Activated naive CD8-positive, alpha-beta T cell treated with anti-CD3 and anti-CD28 coated beads, Interleukin-2, amount 10 ng/mL, durations not matched to agents 7 days and 5 days (primary cell): ENCODE measurements at places on chromosomes 6 and 20. TPM values are rescaled to one million over a fixed set of nuclear protein-coding genes. Genes with fewer than 3 reads are reported as not detected.
A peak's percentile ranks its signal among the peaks of the same experiment; 100 is the strongest.

DNA sequence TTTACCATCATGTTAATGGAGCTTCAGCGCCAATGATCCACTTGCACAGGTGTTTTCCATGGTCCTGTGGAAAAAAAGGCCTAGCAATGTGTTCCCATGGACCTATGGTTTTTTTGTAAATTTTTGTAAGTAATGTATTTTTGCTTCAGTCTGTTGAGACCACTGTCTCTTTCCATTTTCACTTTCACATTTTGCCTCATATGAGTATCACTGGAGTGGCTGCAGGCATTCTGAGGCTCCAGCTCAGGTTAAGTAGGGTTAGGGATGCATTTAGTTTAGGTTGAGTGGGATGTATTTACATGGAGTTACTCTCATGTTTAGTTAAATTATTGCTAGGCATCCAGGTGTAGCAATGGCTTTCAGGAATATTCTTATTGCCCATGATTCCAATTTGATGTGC, 19.2 kb upstream of the LMBRD1 start:
- no peak for DNase-seq

DNA sequence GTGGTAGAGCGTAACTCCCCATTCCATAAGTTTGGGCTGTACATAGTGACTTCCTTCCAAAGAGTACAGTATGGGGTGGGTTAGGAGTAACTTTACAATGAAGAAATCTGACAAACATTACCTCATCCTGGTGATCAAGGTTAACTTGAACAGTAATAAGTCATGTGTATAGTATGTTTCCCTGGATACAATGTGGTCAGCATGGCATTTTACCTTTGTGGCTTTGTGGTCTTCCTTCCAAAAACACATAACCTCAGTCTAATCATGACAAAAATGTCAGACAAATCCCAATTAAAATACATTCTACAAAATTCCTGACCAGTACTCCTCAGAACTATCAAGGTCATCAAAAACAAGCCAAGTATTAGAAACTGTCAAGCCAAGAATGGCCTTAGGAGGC, 225.1 kb downstream of the UBE3D start:
- no peak for DNase-seq

GRCh38 chr6:83221889-83222479, 28.8 kb downstream of the RWDD2A start:
- DNase-seq, result no peak

- no peak for DNase-seq
Observed at GRCh38 chr6:157539900-157540752, 159.1 kb downstream of the ZDHHC14 start.

DNA sequence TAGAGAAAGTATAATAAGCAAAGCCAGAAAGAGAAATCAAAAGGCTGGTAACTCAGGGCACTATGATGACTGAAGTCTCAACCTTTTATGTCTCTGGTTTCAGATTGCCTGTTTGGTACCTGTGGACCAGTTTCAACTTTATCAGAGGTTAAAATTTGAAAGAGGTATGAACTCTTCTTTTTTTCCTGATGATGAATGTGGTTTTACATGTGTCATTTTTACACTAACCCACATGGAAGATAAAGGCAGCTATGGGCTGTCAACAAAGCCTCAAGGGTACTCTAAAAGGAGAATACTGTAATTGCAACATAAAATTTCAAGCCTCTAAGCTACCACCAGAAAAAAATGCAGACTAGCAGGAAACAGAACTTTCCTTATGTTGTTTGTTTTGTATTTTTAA, 52.4 kb downstream of the RNF144B start:
- no peak for DNase-seq

DNA sequence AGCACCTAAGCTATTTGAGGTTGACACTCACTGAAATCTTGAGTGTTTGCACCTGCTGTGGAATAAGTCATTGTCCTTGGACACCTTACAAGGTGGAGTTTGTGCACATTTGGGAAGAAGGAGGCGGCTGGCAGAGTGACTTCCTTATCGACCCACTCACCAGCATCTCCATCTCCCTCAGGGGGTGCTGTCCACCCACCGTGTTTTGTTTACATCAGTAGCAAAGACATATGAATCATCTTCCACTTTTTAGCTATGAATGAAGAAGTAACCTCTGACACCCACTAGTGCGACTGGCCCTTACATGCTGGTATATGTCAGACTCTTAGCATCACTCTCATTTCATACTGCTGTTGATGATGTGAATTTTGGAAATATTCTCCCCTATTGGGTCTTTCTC, 119.5 kb upstream of the SGK1 start:
- DNase-seq, result no peak

DNA sequence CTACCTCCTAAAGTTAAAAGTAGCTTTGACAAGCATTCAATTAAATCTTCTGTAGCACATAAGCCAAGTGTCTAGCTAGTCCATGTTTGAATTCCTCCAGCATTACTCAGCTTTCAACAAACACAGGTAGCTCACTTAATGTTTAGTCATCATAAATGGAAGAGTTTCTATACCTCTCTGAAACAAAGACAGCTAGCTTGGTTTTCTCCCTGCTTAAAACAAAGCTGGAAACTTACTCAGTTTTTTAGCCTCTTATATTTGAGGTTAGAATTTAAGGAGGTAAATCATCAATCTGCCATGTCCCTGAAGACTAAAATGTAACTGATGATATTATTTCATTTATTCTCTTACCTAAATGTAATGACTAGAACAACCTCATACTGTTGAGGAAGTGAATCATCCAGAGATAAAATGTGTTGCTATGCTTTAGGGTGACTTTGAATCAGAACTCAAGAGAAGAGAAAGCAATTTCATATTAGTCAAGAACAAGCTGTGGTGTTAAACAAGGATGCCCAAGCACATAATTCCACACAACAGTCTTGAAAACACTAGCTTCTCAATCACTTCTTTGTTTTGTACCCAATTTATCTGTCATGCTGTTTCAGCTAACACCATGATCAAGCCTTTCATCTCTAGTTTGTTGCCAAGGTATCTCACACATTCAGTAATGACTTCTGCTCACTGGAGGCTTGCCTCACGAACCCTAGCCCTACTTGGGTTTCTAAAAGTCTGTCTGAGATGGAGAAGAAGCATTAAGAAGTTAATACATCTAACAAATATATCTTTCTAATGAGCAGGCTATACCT, 251.9 kb downstream of the EPM2A start:
- no peak for DNase-seq

GRCh38 chr6:16894301-16894700, 133.0 kb upstream of the ATXN1 start:
- no peak for DNase-seq

DNA sequence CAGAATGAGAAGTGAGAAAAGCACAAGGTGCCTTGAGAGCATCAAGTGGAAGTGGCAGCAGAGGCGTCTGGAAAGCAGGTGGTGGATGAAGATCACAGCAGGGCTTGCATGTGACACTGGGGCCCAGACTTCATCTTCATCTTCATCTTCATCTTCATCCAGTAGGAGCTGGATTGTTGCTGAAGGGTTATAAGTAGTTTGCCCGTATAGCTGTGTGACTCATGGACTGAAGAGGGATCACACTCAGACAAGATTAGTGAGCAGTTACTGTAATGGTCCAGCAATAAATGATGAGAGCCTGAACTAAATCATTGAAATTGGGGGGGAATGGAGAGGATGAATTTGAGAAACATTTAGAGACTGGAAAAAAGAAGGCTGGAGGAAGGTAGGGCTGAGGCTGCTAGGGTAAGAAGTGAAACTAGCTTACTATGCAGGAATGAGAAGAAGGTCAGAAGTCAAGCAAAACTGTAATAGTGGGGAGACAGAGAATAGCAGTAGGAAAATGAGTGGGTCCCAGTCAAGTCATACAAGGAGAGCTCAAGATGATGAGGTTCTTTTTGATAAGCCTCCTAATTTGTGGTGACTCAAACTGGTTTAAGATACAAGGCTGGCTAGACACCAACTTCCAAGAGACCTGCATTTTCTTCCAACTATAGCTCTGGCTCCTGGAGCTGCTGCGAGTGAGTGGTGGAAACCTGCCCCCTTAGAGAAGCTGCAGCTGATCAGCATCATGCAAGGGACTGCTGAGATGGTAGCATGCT, 92.3 kb upstream of the BEND6 start:
- no peak for DNase-seq

DNA sequence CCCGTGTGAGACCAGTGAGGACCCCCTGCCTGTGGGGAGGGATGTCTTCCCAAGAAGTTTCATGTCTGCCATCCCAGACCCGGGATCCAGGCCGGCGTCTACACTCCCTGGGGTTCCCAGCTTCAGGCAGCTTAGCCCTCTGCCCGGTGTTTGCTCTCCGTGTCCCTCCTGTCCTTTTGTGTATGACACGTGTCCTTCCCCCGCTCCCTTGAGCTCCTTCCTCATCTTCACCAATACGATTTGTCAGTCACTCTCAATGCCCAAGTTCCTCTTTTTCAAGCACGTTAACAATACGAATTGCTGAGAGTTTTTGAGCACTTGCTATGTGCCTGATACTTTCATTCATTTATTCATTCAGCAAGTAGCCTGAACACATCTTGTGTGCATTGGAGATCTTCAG, 115.6 kb upstream of the PTPN1 start:
- no peak for DNase-seq

- DNase-seq, result no peak
Observed at GRCh38 chr6:158402184-158402583, 89.9 kb downstream of the TULP4 start.

- DNase-seq, result peak; percentile 53
Observed at GRCh38 chr6:154995254-154996015, at the start of gene TIAM2. TSS of gene TIAM2 (plus strand) at chr6:154995315. CDS start at chr6:155129224, 133,909 bp downstream.

- DNase-seq, result no peak
Observed at GRCh38 chr6:135115834-135116233, 61.2 kb upstream of the HBS1L start.

- no peak for DNase-seq
Observed at GRCh38 chr6:150979826-150980350, 114.4 kb downstream of the MTHFD1L start.

DNA sequence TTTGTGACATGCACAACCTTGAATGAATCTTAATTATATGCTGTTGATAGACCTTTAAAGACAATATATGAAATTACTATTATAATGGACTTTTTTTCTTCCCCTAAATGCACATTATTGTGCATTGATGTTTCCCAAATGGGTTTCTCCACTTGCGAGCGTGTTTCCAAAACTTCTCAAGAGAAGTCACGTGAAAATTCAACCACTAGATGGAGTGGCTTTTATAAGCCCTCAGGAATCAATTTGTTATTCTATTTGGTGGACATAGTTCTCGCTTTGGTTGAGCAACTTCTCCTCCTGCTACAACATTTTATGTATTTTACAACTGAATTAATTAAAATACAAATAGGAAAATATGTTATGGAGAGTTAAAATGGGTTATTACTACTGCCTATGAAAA, 9.0 kb downstream of the CNR1 start:
- no peak for DNase-seq

- no peak for DNase-seq
Observed at GRCh38 chr6:38100380-38100779, 280.9 kb downstream of the ZFAND3 start.

- DNase-seq, result no peak
Observed at GRCh38 chr20:19554666-19555065, 203.4 kb upstream of the RIN2 start.

DNA sequence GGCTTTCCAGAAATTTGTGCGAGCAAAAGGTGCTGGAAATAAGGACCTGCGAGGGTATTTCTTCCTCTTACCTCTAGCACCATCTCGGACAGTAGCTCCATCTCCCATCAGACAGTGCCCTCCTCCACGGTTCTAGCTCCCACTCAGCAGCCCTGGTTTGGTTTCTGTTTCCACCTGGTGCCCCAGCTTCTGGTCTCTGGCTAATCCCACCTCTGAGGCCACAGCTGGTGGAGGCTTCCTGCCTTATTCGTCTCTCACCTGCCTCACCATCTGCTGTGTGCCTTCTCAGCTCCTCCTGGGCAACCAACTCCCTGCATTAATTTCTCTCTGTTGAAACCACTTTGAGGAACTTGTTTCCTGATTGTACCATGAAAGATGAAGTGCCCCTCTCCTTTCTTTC, 162.4 kb upstream of the CDYL start:
- no peak for DNase-seq

GRCh38 chr6:143005816-143006215, 54.9 kb upstream of the AIG1 start:
- no peak for DNase-seq

- DNase-seq, result no peak
Observed at GRCh38 chr20:19396460-19397081, 184.1 kb downstream of the SLC24A3 start.

DNA sequence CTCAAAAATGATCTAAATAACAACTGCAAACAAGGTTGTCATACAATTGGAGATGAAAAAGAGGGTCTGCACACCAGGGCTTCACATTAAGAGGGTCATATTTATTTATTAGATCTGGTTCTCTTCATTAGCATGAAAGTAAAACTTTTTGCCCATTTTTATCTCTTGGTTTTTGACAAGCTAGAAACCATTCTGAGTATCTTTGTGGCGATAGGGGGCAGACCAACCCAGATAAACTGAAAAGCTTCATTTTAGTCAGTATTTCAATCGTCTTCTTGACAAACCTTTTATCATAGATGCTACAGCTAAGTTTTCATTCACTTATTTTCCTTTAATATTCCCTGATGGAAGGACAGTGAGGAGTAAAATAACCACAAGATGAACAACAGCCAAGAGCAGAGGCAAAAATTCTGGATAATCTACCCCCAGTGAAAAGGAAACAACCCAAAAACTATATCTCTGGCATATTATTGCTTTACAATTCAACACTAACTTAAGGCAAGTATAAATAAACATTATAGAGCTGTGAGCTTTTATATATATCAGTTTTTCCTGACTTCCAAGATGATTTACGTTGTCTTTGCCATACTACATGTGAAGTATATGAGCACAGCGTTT, 45.2 kb downstream of the THEMIS start:
- no peak for DNase-seq

PXDC1 gene
- 0.33 TPM for total RNA-seq

COL10A1 gene
- not detected for total RNA-seq

TFAP2C gene
- total RNA-seq, result not detected

NRSN2 gene
- 3.7 TPM for total RNA-seq

BPIFB1 gene
- total RNA-seq, result not detected

OVOL2 gene
- total RNA-seq, result not detected

SLC29A1 gene
- 22.5 TPM for total RNA-seq

PRND gene
- not detected for total RNA-seq

EPHA7 gene
- total RNA-seq, result not detected
